Stimulated activated CD8-positive, alpha-beta memory T cell treated with anti-CD3 and anti-CD28 coated beads, Interleukin-15, amount 100 ng/mL, for 24 hours (primary cell): ENCODE measurements at places on chromosomes 2 and 18.

GRCh38 chr2:201660293-201660895 is 17.1 kb upstream of the TMEM237 start:
- no peak for DNase-seq

DNA sequence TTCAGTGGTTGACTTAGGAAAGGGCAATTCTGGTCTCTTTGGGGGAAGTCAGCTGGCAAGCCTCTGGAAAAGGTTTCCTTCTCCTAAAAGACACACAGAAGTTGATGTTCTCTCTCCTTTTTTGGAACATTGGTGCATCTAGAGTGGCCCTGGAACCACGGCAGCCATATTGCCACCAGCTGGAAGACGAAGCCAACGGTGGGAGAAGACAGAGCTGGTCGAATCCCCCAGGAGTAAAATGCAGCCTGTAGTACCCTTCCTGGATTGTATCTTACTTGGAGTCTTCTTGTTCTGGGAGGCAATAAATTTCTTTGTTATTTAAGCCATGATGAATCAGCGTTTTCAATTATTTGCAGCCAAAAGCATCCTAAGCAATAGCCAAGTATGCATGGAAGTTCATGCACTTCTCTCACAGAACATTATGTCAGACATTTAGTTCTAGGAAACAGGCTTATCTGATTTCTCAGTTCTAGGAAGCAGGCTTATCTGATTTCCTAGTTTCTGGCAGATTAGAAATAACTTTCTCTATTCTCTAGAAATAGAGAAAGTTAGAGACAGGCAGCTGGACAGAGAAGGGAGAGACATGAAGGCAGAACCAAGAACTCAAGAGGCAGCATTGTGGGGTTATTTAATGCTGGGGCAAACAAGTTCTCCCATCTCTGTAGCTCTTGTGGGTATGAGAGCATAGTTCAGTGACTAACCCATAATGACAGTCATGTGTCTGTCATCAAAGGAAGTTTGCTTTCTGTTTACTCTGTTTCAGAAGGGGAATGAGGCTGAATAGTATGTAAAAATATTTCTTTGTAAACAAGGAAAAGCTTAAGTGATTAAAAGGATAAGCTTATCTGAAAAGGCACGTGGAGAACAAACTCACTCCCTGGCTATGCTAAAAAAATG is 40.5 kb upstream of the NABP1 start:
- DNase-seq: no peak

GRCh38 chr18:6484659-6485058 is 69.9 kb upstream of the L3MBTL4 start:
- DNase-seq: no peak

DNA sequence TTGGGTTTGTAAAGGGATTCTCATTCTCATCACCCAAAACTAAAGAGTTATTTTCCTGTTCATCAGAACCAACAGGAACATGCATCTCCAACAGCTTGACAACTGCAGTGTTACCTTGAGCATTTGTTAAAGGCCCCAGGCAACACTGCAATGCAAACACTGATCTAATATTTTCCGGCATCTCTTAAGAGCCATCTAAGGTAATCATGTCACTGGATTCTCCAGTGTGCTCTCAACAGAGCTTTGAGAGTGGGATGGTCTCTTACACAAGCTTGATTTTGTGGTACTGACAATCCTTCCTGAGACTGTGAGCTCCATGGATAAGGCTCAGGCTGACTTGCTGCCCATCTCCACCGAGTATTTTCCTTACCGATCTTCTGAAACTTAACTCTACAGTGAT is 90.5 kb upstream of the ITGB6 start:
- no peak for DNase-seq

DNA sequence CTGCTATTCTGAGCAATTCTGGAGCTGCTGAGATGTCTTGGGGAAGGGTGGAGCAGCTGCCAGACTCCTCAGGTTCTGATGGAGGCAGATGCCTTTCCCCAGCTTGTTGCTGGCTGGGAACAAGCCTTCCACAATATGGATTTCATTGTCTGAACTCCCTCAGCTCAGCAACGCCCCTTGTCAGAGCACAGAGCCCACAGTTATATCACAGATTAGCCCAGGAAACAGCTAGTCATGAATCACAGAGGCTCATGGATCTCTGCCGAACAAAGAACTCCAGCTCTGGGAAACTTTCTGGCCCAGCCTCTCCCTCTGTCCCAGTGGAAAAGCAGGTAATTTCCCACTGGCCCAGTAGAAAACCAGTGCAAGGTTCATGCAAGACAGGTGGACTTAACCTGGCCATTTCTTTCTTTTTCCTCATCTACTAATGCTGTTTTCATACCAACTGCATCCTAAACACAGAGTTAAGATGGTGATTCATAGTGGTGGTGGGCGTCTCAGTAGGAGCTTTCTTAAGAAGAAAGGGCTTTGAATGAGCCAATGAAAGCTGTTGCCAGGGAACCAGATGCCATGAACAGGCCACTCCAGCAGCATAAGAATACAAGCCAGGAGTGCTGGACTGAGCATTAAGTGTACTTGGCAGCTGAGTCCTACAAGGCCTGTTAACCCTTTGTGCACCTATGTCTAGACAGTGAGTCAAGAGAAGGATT is 8.7 kb upstream of the KIAA2012 start:
- no peak for DNase-seq
